Esophagus mucosa (tissue), 1 donor: ENCODE measurements at places on chromosomes 7 and 10. TPM values are rescaled to one million over a fixed set of nuclear protein-coding genes. Genes with fewer than 3 reads are reported as not detected.

- no peak for ATAC-seq
These were observed 54.9 kb upstream of the GPR26 start for GRCh38 chr10:123611243-123611642.

DNA sequence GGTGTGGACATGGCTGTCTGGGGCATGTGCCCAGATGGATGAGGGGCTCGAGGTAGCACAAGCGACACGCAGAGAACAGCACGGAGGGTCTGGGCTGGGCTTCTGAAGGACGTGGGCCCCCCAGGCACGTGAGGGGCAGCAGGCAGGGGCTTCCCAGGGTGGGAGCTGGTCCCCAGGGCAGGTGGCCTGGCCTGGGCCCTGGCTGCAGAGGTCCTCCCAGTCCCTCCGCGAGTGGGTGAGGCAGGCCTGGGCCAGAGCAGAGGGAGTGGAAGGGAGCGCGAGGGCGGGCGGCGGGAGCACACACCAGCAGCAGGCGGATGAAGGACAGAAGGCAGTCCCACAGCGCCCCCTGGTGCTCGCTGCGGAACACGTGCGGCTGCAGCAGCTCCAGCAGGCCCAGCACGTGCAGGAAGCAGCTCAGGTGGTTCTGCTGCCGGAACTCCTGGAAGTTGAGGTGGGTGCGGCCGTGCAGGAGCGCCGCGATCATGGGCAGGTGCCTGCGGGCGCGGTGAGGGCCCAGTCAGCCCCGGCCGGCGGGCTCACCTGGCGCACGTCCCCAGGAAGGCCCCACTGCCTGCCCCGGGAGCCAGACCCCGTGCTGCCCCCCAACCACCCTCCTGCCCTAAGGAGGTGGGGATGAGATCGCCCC lies 14.7 kb upstream of the MICALL2 start:
- ATAC-seq, result peak; percentile 83

DNA sequence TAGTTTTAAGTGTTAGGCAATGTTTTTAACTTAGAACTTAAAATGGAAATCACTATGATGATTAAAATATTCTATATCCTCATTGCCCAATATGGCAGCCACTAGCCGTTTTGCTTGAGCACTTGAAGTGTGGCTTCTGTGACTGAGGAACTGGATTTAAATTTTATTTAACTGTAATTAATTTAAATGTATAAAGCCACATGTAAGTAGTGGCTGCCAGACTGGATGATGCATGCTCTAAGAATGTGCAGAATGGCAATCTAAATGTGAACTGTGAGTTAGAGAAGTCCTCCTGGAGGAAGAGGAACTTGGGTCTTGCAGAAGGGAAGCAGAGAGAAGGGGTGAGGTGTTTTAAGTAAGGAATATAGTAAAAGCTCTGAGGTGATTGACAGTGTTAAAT lies 451.4 kb downstream of the SUGCT start:
- no peak for ATAC-seq

GRCh38 chr7:19958309-19958896 lies 185.0 kb upstream of the TMEM196 start:
- ATAC-seq, result peak; percentile 65

DNA sequence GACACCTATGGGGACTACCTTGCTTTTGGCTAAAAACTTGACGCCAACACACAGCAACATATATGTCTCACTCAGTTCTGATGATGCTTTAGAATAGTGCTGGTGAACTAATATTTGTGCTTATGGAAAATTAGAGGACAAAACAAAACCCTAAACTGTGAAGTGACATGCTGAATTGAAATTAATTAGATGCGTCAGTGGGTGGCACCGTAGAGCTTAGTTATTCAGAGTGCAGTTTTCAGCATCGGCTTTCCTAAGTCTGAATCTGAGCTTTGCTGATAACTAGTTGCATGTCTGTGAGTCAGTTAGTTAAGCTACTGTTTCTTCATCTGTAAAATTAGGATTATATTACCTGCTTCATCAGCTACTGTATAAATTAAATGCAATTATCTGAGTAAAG lies 245.0 kb upstream of the SORCS1 start:
- no peak for ATAC-seq

DNA sequence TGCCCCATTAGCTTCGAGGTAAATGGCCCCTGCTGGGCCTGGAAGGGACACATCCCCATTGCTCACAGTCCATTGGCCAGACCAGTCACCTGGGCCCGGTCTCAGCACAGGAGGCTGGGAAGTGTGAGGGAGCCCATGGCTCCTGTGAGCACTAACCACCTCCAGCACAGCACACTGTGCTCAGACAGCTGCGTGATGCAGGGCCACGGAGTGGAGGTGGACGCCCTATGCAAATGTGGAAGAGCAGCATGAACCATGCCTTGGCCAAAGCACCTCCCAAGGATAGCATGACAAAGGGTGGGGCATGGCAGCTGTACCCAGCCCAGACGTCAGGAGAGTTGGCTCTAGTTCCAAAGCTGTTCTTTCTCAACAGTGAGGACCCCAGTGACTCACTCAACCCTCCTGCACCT lies 120.1 kb upstream of the ZMIZ1 start:
- ATAC-seq, result peak; percentile 88

DNA sequence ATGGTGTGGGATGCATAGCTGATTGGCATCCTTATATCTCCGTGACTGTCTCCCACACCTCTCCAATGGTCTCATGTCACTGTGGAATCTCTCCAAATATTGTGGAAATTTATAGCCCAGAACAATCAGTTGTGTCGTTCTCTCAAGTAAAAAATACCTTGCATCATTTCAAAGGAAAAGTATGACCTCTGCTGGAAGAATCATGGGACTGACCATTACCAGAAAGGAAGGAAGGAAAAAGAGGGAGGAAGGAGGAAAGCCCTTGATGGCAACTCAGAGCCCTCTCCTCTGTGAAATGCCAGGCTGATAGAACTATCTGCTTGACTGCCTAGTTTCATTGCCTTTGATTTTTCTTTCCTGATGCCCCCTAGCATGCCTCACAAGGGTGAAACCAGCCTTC lies 76.3 kb downstream of the FOXI2 start:
- no peak for ATAC-seq

The BEND7 gene
- 0.56 TPM for total RNA-seq

The KAZALD1 gene
- 4.1 TPM for total RNA-seq

The GNAI1 gene
- 31.5 TPM for total RNA-seq
